SW 1271 (cell line): ENCODE measurements at places on chromosomes 13 and 19.

DNA sequence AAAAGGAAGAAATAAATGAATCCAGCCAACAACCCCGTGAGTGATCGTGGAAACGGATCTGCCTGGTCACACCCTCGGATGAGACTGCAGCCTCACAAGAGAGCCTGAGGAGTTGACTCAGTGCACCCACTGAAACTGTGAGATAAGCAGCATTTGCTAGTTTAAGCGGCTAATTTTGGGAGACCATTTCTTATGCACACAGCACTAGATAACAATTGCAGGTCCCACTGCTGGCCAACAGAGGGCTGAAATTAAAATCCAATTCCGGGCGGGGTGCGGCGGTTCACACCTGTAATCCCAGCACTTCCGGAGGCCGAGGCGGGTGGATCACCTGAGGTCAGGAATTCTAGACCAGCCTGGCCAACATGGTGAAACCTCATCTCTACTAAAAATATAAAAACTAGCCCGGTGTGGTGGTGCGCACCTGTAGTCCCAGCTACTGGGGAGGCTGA lies 3.6 kb downstream of the UQCR11 start:
- no peak for DNase-seq

DNA sequence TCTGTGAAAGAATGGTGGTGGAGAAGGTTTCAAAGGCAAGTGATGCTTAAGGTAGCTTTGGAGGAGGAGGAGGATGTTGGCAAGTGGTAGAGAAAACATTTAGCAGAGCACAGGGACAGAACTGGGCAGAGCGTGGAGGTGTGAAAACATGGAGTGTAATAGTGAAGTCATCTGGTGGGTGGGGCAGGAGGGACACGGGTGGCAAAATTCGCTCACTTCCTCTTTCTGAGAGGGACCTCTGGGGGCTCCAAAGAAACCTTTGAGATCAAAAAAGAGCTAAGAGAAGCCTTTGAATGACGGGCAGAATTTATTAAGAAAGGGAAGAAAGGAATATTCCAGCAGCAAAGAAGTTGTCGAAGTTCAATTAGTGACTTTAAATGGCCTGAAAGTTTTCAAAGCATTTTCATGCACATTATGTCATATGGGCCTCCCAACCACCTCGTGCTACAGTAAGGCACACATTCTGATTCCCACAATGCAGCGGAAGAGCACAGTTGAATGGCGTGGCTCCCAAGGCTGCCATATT lies 82.8 kb downstream of the STARD13 start:
- no peak for DNase-seq

DNA sequence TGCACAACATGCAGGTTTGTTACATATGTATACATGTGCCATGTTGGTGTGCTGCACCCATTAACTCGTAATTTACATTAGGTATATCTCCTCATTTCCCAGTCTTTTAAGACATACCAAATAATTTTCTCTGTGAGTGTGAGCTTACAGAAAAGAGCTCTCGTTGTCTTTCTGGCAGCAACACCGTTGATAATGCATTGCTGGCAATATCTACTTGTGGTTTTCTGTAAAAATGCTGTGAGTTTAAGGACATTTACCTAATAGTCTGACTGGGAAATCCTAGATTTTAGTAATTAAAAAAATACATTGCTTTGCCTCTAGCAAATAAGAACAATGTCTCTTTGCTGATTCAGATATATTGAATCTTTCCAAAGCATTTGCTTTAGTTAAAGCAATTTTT lies 8.4 kb downstream of the IGFL3 start:
- DNase-seq = no peak

- no peak for DNase-seq
Measured at GRCh38 chr13:101917833-101918661, 465.6 kb downstream of the ITGBL1 start.

GRCh38 chr13:85230691-85231093 lies 568.5 kb downstream of the SLITRK6 start:
- DNase-seq = no peak

DNA sequence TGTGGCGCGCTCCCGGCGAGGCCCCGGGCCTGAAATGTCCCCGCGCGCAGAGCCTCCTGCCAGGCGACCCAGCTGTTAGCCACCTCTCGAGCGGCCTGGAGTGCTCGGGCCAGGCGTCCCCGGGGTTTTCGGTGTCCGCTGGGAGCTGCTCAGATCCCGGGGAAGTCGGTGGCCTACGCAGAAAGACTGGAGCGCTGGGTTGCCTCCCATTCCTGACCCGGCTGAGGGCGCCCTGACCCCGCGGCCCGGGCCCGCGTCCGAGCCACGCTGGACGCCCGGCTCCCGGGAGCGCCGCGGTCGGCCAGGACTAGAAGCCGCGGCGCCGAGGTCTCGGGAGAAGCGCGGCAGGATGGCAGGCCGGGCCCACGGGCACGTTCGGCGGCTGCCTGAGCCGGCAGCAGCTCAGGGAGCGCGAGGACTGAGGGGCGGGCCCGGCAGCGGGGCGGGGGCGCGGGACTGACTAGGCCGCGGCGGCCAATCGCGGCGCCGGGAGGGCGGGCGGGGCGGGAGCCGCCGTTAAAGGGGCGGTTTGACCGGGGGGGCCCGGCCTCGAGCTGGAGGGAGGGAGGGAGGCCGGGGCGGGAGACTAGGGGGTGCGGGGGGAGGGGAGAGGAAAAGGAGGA lies 1.3 kb upstream of the ZIC2 start:
- DNase-seq = peak; percentile 90

- no peak for DNase-seq
Measured at GRCh38 chr13:75960538-75960994, 324.4 kb downstream of the LMO7 start.

- no peak for DNase-seq
Measured at GRCh38 chr19:50005428-50005827, 19.7 kb downstream of the VRK3 start.

DNA sequence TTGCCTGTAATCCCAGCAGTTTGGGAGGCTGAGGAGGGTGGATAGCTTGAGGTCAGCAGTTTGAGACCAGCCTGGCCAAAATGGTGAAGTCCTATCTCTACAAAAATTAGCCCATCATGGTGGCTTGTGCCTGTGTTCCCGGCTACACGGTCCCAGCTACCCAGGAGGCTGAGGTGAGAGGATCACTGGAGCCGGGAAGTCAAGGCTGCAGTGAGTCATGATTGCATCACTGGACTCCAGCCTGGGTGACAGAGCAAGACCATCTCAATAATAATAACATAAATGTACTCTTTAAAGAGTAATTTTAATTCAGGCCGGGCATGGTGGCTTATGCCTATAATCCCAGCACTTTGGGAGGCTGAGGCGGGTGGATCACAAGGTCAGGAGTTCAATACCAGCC lies 38.7 kb downstream of the SKA3 start:
- DNase-seq = no peak

DNA sequence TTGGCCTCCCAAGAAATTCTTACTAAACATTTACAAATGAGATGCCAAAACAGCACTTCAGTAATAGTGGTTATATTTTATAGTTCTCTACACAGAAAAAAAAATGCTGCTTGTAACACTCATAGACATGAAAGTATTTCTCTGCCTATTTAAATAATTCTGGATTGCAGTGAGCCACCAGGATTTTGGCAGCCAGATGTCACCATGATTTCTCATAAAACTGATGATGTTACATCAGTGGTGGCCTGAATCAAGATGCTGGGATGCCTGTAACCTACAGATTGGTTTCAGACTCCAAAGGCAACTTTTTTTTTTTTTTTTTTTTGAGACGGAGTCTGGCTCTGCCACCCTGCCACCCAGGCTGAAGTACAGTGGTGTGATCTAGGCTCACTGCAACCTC lies 2.7 kb upstream of the CAPS start:
- DNase-seq = no peak

- DNase-seq = no peak
Measured at GRCh38 chr19:30669329-30670010, 297.3 kb downstream of the ZNF536 start.

DNA sequence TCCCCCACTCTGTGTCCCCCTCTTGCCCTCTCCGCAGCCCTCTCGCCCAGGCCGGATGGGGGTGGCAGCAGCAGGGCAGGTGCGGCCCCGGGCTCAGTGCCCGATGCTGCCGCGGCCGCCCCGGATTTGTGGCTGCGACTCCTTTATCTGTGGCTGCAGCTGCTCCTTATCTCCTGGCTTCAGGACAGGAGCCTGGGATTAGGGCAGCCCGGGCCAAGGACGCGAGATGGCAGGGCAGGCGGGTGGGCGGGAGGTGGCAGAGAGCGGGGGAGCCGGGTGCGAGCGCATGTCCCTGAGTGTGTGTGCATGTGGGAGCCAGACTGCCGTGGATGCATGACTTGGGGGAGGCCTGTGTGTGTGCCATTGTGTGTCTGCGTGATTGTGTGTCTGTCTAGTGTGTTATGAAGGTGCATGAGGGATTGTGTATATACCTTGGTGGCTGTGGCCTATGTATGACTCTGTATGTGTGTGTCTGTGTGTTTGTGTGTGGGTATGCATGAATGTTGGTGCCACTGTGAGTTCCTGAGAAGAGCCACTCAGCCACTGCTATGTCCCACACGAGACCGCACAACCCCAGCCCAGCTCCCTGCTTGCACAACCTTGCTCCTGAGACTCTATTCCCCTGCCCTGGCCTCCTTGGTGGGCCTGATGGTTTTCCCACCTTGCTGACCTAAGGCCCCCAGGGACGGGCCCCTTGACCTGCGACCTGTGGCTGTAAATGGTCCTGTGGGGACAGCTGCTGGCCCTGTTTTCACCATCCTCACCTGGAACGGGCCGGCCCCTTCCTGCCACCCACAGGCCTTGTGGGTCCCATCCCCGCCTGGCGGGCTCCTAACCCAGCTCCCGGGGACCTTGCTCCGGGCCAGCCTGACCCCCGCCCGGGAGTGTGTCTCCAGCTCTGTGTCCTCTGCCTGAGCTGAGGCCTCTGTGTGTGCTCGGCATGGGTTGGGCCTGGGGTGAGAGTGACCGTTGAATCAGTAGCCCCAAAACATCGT lies 5.3 kb upstream of the NRTN start:
- DNase-seq = no peak

DNA sequence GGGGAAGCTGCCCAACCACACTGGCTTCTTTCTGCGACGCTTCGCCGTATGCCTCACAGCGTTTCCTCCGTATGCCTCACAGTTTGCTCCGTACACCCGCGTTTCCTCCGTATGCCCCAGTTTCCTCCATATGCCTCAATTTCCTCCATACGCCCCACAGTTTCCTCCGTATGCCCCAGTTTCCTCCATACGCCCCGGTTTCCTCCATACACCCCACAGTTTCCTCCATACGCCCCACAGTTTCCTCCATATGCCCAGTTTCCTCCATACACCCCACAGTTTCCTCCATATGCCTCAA lies 22.6 kb downstream of the GAS6 start:
- DNase-seq = no peak

DNA sequence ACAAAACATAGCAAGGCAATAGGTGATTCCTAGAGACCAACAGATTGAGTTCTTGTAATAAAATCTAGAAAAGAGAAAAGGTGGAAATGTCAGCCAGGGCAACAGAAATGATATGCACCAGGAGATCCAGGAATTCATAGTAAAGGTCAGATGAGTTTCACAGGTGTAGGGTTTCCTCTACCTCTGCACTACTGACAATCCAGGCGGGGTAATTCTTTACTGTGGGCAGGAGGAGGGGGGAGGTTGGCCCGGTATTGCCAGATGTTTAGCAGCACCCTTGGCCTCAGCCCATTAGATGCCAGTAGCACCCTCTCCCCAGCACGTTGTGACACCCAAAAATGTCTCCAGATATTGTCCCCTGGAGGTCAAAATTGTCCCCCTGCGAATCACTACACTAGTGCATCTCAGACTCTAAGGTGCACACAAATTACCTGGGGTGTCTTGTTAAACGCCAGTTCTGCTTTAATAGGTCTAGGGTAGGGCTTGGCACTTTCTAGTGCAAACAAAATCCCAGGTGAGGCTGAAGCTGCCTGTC lies 3.5 kb upstream of the UBAC2 start:
- DNase-seq = no peak

- no peak for DNase-seq
Measured at GRCh38 chr13:100789481-100789880, 114.9 kb upstream of the TMTC4 start.

- DNase-seq = no peak
Measured at GRCh38 chr13:90717451-90717936, 630.0 kb upstream of the MIR17HG start.

GRCh38 chr19:18308948-18309325 lies 13.9 kb downstream of the LSM4 start:
- DNase-seq = no peak
